Hematopoietic multipotent progenitor cell treated with erythropoietin and hydrocortisone succinate and interleukin-3 and kit ligand, for 15 days (in vitro differentiated cells): ENCODE measurements at places on chromosomes 4 and X.

- no peak for DNase-seq
Observed at GRCh38 chr4:174119051-174119450, 164.4 kb downstream of the FBXO8 start.

DNA sequence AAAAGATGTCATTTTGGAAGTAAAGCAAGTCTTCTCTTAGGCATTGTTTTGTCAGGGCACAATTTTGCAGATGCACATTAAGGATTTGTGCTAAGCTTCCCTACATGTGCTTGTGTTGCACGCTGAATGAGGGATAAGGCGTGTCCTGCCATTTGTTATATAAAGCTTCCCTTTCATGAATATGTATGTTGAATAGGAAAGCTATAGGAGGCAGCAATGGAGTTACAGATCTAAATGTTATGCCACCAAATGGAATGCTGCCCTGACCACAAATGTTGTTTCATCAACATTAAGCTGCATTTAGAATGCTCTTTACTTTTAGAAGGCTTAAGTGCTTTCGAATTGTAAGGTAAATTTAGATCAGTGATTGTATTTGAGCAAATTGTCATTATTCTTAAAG is 20.9 kb downstream of the SGMS2 start:
- no peak for DNase-seq

- DNase-seq = no peak
Observed at GRCh38 chr4:184848510-184848909, 22.7 kb upstream of the ACSL1 start.

- DNase-seq = no peak
Observed at GRCh38 chrX:41561045-41561444, 113.9 kb downstream of the NYX start.

GRCh38 chr4:73068491-73069337 is 802 bp downstream of the COX18 start:
- peak; percentile 30 for DNase-seq

GRCh38 chrX:31652650-31653049 is 580.8 kb upstream of the FTHL17 start:
- DNase-seq = no peak

DNA sequence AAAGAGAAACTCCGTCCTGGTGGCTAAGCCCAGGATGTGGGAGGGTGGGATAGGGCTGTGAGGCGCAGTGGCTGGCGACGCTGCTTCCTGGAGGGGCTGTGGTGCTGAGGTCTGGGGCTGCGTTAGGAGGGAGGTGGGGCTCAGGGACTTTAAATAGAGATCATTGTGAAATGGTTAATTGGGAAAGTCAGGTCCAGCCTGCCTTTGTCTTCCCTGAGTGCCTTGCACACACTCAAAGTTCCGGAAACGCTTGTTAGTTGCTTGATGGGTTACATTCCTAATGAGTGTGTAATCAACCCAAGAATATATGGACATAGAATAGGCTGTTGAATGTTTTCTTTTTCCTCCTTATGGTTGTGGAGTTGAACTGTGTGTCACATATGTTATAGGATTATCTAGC is 55.7 kb upstream of the CLDN34 start:
- DNase-seq = no peak

DNA sequence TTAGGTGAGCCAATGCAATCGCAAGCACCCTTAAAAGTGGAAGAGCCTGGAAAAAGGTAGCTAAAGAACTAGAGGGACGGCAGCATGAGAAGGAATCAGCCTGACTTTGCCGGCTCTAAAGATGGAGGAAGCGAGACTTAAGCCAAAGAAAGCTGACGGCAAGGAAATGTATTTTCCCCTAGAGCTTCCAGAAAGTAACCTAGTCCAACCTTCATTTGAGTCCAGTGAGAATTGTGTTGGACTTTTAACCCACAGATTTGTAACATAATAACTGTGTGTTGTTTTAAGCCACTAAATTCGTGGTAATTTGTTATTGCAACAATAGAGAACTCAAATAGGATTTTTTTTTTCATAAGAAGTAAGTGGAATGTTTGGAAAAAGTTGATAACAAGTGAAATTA is 212.7 kb upstream of the C1QTNF7 start:
- DNase-seq = no peak

DNA sequence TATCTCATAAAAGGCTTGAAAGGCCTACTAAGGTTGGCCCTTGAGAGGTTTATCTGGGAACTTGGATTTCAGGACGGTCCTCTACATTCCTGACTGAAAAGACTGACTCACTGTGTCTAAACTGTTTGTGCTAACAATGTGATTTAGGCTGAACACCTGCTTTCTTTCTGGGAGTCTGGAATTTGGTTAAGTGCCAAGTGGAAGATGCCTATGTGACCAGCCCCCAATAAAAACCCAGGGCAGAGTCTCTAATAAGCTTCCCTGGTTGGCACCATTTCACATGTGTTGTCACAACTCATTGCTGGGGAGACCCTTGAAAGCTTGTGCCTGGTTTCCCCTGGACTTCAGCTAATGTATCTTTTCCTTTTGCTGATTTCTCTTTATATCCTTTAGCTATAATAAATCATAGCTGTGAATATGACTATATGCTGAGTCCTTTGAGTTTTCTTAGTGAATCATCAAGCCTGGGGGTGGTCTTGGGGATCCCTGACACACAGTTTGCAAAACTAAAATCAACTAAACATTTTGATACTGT is 55.1 kb downstream of the GPR82 start:
- no peak for DNase-seq

DNA sequence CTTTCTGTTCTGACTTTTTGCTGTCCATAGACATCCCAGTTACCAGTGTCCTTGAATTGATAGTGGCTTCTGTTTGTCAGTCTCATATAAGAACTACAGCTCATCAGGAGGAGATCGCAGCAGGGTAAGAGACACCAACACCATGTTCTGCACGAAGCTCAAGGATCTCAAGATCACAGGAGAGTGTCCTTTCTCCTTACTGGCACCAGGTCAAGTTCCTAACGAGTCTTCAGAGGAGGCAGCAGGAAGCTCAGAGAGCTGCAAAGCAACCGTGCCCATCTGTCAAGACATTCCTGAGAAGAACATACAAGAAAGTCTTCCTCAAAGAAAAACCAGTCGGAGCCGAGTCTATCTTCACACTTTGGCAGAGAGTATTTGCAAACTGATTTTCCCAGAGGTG is 30.1 kb downstream of the GUCY1A1 start:
- no peak for DNase-seq

- DNase-seq = peak; percentile 19
Observed at GRCh38 chrX:111098874-111099273, 2.9 kb downstream of the PAK3 start.

GRCh38 chr4:173121076-173121561 is 47.5 kb upstream of the GALNT7 start:
- DNase-seq = no peak

GRCh38 chr4:150896497-150896896 is 118.6 kb downstream of the LRBA start:
- DNase-seq = no peak

- no peak for DNase-seq
Observed at GRCh38 chr4:123977641-123978081, 581.1 kb downstream of the SPRY1 start.

- no peak for DNase-seq
Observed at GRCh38 chr4:53189011-53189410, 176.8 kb downstream of the SCFD2 start.

DNA sequence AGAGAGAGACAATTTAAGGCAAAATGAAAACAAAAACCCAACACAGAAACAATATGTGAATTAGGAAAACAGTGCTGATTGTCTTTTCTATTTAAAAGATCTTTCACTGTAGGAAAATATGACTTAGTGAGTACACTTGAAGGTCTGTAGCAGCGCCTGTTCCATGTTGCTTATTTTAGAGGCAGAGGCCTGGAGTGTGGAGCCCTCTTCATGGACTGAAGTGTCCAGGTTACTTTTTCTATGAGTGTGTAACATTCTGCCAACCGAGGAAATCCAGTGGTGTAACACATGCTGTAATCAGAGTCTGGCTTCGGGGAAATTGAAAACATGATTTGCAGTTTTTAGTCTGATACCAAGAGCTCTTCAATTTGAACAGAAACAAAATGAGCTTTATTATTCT is 64.0 kb upstream of the GPRIN3 start:
- no peak for DNase-seq

DNA sequence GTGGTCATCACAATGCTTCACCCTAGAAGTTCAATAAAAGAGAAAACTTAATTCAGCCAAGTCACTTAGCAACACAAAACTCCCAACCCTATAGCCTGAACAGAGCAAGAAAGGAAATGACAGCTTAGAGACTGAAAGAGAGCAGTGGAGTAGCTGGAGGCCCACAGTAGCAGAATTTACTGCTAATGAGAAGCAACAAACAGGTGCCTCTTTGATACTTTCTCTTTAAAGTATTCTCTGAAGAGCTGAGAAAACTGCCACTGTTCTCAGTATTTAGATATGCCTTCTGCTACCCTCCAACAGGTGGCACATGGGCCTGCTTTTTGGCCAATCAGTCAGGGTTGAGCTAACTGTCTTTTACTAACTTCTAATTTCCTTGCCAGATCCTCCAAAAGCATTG is 240.0 kb downstream of the GPC3 start:
- DNase-seq = no peak

DNA sequence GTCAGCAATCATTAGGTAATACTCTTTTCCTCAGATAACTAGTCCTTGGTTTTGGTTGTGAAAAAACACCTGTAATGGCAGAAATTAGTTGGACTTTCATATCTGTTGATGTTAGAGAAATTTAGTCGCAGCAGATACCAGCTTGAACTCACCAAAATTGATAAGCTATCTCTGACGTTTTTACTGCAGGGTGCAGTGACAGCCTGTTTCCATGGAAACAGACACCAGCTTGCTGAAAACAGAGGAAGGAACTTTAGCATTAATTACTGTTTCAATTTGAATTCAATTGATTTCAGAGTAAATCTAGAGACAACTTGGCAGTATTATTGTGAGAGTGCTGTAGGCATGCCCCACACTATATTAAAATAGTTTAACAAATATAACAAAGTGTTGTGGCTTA is 246.5 kb downstream of the PPP1R2C start:
- no peak for DNase-seq

DNA sequence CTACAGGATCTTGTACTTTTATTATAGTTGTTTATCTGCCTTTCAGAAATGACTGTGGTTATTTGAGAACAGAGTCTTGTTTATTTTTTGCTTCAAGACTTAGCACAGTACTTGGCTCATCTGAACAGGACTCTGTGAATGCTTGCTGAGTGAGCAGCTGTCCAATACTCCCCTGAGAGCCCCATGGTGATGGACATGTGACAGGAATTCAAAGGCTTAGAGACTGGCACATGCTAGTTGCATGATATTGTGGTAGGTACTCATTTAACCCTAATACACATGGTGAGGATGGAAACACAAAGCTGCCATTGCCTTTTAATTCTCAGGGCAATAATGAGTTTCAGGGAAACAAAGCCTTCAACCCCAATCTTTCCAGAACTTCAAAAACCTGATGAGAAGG is 97.3 kb downstream of the GEMIN8 start:
- no peak for DNase-seq

- no peak for DNase-seq
Observed at GRCh38 chrX:122941806-122942205, 242.3 kb upstream of the GRIA3 start.

- DNase-seq = no peak
Observed at GRCh38 chr4:75658876-75659275, 14.3 kb downstream of the G3BP2 start.

DNA sequence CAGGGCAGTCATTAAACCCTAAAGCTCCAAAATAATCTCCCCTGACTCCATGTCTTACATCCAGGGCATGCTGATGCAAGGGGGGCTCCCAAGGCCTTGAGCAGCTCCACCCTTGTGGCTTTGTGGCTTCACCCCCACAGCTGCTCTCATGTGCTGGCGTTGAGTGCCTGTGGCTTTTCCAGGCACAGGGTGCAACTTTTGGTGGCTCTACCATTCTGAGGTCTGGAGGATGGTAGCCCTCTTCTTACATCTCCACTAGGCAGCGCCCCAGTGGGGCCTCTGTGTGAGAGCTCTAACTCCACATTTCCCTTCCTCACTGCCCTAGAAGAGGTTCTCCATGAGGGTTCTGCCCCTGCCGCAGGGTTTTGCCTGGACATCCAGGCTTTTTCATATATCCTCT is 35.1 kb downstream of the CFAP299 start:
- DNase-seq = no peak

DNA sequence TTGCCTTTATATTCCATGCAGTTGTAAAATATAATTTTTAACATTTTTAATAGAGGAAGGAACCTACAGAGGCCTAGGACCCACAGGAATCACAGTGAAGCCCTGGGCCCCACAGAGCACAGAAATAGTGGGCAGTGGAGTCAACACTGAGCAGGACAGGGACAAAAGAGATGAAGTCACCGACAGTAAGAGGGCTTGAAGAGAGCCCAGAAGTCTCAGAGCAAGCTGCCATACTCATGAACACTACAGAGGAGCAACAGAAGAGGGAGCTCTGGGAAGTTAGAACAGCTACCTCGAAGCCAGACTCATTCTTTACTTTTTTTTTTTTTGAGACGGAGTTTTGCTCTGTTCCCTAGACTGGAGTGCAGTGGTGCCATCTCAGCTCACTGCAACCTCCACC is 149.3 kb upstream of the TENM3 start:
- DNase-seq = no peak

- DNase-seq = no peak
Observed at GRCh38 chr4:88318751-88319350, 34.5 kb upstream of the PPM1K start.

DNA sequence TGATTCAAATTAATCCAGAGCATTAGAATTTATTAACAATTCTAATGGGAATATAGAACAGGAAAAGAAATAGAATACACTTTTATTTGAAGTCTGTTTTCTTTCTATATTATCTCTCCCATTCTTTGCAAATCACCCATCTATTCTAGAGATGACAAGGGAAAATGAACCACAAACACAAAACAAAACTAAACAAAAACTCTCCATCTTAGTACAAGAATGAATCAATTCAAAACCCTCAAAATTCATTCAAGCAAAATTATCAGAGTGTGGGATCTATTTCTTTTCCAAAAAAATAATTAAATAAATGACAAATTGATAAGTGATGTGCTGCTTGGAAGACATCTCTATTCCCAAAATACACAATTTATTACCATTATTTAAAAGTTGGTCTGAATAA is 400.1 kb upstream of the NWD2 start:
- DNase-seq = no peak

DNA sequence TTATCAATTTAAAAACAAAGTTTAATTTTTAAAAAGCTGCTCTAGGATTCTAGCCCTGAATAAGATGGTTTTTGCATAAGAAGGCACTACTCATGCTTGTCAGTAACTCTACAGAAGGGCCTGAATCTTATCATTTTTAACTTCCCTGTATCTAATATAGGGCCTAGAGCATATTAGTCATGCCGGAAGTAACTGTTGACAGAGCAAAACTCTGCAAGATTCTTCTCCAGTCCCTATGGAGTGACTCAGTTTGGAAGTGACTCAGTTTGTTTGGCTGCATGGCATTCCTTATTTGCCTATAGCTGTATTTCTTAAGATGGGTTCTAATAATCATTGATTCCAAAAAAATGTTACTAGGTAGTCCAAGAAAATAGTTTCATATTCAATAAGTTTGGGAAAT is 431.8 kb upstream of the HTR2C start:
- no peak for DNase-seq

DNA sequence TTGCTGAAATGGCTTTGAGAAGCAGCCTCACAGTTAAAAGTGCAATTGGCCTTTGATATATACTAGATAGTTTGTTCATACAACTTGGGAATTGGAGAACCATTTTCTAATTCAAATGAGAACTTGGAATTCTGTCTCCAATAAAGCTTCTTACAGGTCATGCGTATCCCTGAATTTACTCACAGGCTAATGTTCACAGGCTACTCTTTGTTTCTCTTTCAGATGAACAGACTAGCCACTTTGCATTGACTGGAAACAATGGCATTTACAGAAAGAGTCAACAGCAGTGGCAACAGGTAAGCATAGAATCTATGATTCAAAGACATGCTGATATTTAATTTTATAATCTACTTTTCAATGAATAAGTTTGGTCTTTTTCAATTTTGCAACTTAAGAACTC is 13.5 kb downstream of the AFF1 start:
- DNase-seq = no peak
